ENCODE measurements at places on chromosomes 4 and X. TPM values are rescaled to one million over a fixed set of nuclear protein-coding genes. Genes with fewer than 3 reads are reported as not detected.
A peak's percentile ranks its signal among the peaks of the same experiment; 100 is the strongest.

The METAP1 gene
- 55.0 TPM for total RNA-seq

The C4orf54 gene
- not detected for total RNA-seq

The TEX11 gene
- total RNA-seq, result 2.1 TPM

The MAGEB17 gene
- total RNA-seq, result not detected

The VCX3A gene
- not detected for total RNA-seq

The DBET gene
- total RNA-seq, result not detected

The KLB gene
- total RNA-seq, result 1.0 TPM

GRCh38 chr4:157983300-157983699, 189.5 kb downstream of the GASK1B start:
- no peak for DNase-seq

- no peak for DNase-seq
These were observed 238.1 kb upstream of the CXXC4 start for GRCh38 chr4:104732766-104733165.

DNA sequence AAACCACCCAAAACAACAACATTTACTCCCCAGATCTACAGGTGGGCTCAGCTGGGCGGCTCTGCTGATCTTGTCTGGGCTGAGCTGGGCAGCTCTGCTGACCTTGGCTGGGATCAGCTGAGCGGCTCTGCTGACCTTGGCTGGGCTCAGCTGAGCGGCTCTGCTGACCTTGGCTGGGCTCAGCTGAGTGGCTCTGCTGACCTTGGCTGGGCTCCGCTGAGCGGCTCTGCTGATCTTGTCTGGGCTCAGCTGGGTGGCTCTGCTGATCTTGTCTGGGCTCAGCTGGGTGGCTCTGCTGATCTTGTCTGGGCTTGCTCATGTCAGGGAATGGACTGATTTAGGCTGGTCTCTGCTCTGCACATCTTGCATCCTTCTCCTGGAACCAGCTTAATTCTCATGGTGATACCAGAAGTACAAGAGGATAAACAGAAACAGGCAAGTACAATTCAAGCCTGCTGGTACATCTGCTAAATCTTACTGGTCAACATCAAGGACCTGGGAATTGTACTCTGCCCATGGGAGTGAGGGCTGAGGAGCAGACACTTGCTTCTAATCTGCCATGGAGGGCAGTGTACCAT, 248.5 kb upstream of the PSAPL1 start:
- DNase-seq, result no peak

DNA sequence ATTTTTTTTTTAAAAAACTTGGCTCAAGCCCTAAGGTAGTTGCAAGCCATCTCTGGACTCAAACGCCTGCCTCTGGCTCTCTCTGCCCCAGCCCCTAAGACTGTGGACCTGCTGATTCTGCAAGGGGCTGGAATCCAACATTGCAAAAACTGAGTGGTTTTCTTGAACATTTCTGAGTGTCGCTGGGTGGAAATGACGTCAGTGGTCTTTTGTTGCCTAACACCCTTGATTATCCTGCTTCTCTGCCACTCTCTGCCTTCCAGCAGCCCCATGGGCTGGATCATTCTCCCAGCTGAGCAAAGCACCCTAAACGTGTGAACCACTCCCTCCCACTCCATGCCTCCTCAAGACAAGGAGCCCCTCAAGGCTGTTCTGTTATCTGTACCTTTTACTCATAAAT, 16.6 kb downstream of the BST1 start:
- no peak for DNase-seq

- DNase-seq, result no peak
These were observed 1.5 kb downstream of the CLCN3 start for GRCh38 chr4:169621731-169622492.

GRCh38 chrX:137441711-137442110, 124.2 kb upstream of the ZIC3 start:
- no peak for DNase-seq

GRCh38 chr4:3682236-3683076, 83.7 kb upstream of the ADRA2C start:
- DNase-seq, result no peak

- DNase-seq, result no peak
These were observed 36.7 kb upstream of the NEUROG2 start for GRCh38 chr4:112552668-112553067.

- no peak for DNase-seq
These were observed 62.7 kb downstream of the PRPS1 start for GRCh38 chrX:107691024-107691448.

DNA sequence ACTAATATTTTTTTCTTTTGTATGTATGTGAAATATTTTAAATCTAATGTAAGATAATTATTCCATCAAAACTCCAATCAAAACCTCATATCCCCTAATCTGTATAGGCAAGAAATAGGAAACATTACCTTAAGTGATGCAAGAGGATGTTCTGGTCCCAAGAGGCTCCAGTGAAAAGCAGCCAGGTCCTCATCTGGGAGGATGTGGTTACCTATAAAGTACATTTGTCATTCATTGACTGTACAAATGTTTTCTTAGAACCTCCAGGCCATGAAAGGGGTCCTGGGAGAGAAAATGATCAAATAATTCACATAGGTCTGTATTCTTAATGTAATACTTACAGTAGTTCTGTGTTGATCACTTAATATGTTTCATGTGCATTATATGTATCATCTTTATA, 25.5 kb downstream of the FAM120C start:
- DNase-seq, result no peak

DNA sequence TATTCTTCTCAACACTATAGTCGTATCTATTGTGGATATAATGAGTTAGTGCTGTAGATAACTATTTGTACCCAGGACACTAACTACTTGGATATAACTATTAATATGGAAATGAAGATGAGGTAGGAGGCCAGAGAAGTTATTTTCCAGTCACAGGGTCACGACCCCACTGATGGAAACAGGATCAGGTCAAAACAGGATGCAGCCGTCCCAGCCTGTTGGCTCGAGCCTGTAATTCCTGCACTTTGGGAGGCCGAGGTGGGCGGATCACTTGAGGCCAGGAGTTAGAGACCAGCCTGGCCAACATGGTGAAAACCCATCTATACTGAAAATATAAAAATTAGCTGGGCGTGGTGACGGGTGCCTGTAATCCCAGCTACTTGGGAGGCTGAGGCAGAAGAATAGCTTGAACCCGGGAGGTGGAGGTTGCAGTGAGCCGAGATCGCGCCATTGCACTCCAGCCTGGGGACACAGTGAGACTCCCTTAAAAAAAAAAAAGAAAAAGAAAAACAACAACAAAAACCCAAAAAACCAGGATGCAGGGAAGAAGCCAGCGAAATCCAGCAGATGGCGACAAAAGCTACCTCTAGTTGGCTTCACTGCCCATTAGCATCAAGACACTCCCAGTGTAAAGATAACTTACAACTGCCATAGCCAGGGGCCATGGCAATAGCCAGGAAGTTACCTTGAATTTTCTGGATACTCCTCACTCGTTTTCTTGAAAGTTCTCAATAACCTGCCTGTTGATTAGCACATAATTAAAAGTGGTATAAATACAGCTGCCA, 37.9 kb upstream of the NKAP start:
- no peak for DNase-seq

- DNase-seq, result peak; percentile 58
These were observed 46.0 kb upstream of the NFKB1 start for GRCh38 chr4:102454981-102455685.

GRCh38 chrX:140065961-140066662, 100.8 kb upstream of the CXorf66 start:
- DNase-seq, result no peak

DNA sequence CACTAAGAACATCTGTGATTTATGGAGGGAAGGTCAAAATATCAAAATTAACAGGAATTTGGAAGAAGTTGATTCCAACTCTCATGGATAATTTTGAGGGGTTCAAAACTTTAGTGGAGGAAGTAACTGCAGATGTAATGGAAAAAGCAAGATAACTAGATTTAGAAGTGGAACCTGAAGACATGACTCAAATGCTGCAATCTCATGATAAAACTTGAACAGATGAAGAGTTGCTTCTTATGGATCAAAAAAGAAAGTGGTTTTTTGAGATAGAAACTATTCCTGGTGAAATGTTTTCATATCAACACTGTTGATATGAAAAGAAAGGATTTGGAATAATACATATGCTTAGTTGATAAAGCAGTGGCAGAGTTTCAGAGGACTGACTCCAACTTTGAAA, 9.7 kb downstream of the TMPRSS11F start:
- DNase-seq, result no peak

GRCh38 chrX:41180194-41180908, 95.1 kb downstream of the USP9X start:
- no peak for DNase-seq
